ENCODE measurements at places on chromosomes 1 and 21.

GRCh38 chr1:74323937-74324473 is 88.8 kb downstream of the TNNI3K start:
- H3K36me3 ChIP-seq: no peaks in the 10 kb centered on the region
- no peak overlapping the region for H3K27ac ChIP-seq
- no peaks in the 10 kb centered on the region for H3K4me1 ChIP-seq
- no peak overlapping the region for H3K4me3 ChIP-seq
- DNase-seq: no peak

DNA sequence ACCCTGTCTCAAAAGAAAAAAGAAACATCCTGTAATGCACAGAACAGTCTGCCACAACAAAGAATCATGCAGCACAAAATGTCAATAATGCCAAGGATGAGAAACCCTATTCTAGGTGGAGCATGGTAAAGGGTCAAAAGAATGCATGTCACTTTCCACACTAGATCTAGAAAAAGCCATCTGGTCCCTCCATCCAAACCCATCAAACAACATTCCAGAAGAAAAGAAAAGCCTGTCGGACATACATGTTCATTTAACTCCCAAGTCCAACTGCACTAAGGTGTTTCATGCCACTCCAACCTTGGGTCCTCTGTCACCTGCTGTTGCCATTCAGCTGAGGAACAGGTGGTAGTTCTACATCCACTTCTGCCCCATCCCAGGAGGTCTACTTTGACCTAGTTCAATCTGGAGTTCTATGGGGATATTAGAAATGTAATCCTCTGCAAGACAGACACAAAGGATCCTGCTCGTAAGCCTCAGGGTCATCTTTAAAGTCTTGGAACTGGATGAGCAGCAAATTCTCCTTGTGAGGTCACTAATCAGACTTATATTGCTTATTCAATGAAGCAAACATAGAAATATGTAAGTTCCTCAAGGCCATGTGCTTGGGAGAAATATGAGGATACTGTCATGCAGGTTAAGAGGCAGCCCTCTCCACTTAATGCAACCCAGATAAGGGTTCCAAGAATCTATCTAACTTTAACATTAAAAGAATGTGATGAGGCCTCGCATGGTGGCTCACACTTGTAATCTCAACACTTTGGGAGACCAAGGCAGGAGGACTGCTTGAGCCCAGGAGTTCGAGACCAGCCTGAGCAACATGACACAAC is 3.7 kb downstream of the DEDD start:
- H3K4me1 ChIP-seq: peaks cover 14% of the 10 kb centered on the region
- H3K27ac ChIP-seq: no peak overlapping the region
- no peaks in the 10 kb centered on the region for H3K36me3 ChIP-seq
- no peak overlapping the region for H3K4me3 ChIP-seq

GRCh38 chr1:213669964-213670691 is 317.6 kb upstream of the PROX1 start:
- H3K27me3 ChIP-seq: no peaks in the 10 kb centered on the region
- no peak overlapping the region for H3K27ac ChIP-seq
- H3K4me1 ChIP-seq: no peaks in the 10 kb centered on the region
- DNase-seq: no peak

DNA sequence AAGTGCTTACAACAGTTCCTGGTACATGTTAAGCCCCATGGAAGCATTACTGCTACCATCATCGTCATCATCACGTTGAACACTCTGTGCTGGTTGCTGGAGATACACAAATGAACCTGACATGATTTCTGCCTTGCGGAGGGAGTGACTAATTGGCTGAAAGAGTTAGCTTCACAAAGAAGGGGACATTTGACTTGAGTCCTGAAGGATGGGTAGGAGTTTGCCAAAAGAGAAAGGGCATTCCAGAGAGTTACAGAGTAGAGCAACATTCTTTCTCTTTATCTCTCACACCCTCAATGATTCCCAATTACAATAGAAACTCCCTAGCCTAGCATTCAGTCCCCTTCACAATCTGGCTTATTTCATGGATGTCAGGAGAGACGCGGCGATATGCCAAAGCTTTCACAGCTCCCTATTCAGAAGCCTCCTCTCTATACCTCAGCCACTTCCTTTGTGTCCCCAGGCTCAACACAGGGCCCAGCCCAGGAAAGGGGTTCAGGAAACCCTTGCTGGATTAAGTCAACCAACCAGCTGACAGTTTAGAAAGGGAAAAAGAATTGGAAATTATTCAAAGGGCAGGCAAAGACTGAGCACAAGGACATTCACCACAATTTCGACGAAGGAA is 38.0 kb downstream of the SLC1A7 start:
- DNase-seq: no peak
- H3K4me1 ChIP-seq: peaks cover 1% of the 10 kb centered on the region
- H3K4me3 ChIP-seq: no peak overlapping the region
- no peaks in the 10 kb centered on the region for H3K27me3 ChIP-seq
- H3K27ac ChIP-seq: no peak overlapping the region
- no peaks in the 10 kb centered on the region for H3K36me3 ChIP-seq

GRCh38 chr1:47875831-47876586 is 121.2 kb downstream of the TRABD2B start:
- no peaks in the 10 kb centered on the region for H3K27me3 ChIP-seq
- H3K4me3 ChIP-seq: no peak overlapping the region
- H3K4me1 ChIP-seq: peaks cover 13% of the 10 kb centered on the region
- H3K36me3 ChIP-seq: no peaks in the 10 kb centered on the region
- DNase-seq: no peak
- H3K27ac ChIP-seq: no peak overlapping the region

DNA sequence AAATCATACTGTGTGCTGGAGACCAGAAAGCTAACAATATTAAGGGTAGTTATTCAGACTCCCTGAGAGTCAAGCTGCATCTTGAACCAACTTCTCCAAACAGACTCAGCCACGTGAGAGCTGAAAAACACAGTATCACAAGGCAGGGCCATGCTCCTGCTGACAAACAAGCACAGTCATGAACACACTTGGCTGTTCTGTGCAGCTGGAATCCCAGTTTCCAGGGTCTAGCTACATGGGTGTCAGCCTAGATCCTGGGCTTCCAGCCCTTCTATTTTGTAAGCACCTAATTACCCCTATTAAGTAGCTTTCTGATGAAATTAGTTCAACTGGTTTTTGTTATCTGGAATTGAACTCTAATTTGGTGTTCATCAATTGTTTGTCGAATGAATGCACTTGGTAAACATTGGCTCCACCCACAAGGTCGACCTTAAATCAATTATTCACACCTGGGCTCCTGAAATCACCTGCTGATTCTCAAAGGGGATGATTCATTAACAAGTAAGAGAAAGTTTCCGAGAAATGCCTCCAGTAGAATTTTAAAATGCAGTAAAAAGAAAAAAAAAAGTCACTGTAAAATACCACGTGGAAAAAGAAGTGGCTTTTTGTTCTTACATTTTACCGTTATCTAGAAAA is 179.3 kb downstream of the ZC3H11B start:
- no peaks in the 10 kb centered on the region for H3K27me3 ChIP-seq
- DNase-seq: peak; percentile 69
- no peak overlapping the region for H3K4me3 ChIP-seq
- H3K27ac ChIP-seq: no peak overlapping the region
- no peaks in the 10 kb centered on the region for H3K4me1 ChIP-seq

DNA sequence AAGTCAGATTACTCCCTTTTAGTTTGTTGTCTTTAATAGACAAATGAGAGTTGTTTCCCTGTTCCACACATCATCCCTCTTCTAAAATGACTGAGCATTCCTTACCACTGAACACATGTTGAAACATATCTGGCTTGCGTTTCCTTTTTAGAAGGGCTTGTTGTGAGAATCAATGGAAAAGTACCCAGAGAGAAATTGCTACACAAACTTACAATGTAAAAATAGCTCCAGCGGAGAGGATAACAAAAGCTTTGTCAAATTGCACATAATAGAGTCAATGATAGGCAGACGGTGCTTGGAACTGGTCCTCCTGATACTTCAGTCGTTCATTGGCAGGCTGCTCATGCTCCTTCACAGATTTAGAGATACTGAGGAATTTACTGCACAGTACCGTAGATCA is 123.9 kb downstream of the CYYR1 start:
- DNase-seq: peak; percentile 64
- H3K4me1 ChIP-seq: no peaks in the 10 kb centered on the region
- no peaks in the 10 kb centered on the region for H3K27me3 ChIP-seq
- H3K4me3 ChIP-seq: no peak overlapping the region

DNA sequence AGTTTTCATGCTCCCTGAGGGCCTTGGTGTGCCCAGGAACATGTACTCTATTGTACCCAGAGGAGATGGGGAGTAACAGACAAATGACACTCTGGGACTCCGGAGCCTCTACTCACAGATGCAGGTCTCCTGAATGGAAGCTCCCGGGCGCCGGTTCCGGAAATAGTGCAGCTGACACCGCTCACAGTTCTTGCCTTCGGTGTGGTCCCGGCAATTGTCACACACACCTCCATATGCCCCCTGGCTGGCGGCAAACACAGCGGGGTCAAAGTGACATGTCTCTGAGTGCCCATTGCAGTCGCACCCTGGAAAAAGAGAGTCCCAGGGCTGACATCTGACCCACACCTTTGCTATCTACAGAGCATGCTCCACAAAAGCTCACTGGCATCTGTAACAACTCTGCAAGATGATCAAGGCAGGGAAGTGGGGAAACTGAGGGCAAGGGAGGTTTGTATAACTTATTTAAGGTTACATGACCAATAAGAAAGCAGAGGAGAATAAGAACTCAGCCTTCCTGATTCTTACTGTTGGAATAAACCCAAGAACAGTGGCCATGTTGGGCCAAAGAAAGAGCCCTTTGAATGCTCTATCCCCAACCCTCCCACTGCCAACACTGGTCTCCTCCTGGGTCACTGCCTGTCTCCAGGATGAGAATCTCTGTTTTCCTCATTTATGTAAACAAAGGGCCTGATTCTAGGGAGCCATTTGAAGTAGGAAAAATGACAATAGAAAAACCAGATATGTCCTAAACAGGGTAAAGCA is 22.4 kb downstream of the LAMB3 start:
- H3K4me1 ChIP-seq: no peaks in the 10 kb centered on the region
- no peaks in the 10 kb centered on the region for H3K36me3 ChIP-seq
- no peaks in the 10 kb centered on the region for H3K27me3 ChIP-seq
- no peak overlapping the region for H3K27ac ChIP-seq
- H3K4me3 ChIP-seq: no peak overlapping the region
- no peak for DNase-seq

- no peak overlapping the region for H3K4me3 ChIP-seq
- H3K27me3 ChIP-seq: no peaks in the 10 kb centered on the region
- no peak for DNase-seq
- no peak overlapping the region for H3K27ac ChIP-seq
Measured at GRCh38 chr1:156938813-156939212, 18.4 kb downstream of the LRRC71 start.

- peak; percentile 51 for DNase-seq
- H3K4me3 ChIP-seq: no peak overlapping the region
- H3K27ac ChIP-seq: no peak overlapping the region
- H3K4me1 ChIP-seq: peaks cover 15% of the 10 kb centered on the region
- H3K36me3 ChIP-seq: no peaks in the 10 kb centered on the region
Measured at GRCh38 chr1:201877877-201878401, 10.8 kb upstream of the SHISA4 start.

DNA sequence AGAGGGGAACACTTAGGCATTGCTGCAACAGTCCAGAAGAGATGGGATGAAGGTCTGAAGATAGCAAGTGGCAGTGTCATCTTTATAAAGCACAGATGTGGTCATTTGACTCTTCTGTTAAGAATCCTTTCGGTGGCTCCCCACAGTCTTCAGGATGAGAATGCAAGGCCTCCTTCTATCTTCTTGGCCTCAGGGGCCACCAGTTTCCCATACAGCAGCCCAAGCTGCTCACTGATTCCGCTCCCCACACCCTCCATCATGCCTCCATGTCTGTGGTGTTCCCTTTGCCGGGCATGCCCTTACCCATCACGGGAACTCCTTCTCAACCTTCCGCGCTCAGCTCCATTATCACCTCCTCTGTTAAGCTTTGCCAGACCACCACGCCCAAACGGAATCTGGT is 16.1 kb upstream of the MFSD2A start:
- no peaks in the 10 kb centered on the region for H3K36me3 ChIP-seq
- no peaks in the 10 kb centered on the region for H3K27me3 ChIP-seq
- H3K4me1 ChIP-seq: no peaks in the 10 kb centered on the region

GRCh38 chr1:155261493-155261851 is 688 bp downstream of the SCAMP3 start:
- H3K4me1 ChIP-seq: peaks cover 12% of the 10 kb centered on the region
- peak overlapping the region; percentile 86 for H3K27ac ChIP-seq
- H3K27me3 ChIP-seq: no peaks in the 10 kb centered on the region
- H3K4me3 ChIP-seq: peak overlapping the region; percentile 77
- no peaks in the 10 kb centered on the region for H3K36me3 ChIP-seq
- no peak for DNase-seq

DNA sequence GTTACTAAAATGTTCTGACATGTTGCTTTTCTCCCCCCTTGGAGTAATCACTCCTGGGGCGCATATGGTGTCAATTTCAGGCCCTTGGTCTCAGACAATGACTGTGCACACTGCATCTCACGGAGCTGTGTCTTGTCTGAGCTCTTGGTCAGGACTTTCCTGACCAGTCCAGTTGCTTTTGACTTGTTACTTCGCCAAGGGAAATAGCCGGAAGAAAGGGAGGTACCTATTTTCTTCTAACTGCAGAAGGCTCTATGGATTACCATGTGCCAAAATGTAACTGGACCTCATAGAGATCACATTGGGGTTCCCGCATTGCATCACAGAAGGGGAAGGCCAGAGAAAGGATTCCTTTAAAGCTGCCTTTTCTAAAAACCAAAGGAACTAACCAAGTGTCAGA is 68.6 kb downstream of the SPAG17 start:
- H3K4me1 ChIP-seq: no peaks in the 10 kb centered on the region
- H3K27me3 ChIP-seq: no peaks in the 10 kb centered on the region
- DNase-seq: peak; percentile 16

DNA sequence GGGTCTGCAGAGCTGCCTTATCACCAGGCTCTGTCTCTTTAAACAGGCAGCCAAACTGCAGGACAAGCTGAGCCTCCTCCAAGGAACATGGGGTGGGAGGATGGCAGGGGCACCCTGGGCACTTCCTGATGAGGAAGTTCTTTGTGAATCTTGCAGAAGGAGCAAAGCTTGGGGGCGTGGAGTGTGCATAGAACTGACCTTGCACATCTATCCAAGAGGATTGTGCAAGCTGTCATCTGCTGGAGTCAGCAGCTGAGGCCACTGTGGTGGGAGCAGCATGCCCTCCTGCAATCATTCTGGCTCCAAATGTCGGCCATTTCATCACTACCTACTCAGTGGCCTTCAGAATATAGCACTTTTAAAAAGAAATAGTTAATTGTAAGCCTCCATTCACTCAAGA is 182.2 kb downstream of the AJAP1 start:
- peaks cover 17% of the 10 kb centered on the region for H3K4me1 ChIP-seq
- no peaks in the 10 kb centered on the region for H3K27me3 ChIP-seq

DNA sequence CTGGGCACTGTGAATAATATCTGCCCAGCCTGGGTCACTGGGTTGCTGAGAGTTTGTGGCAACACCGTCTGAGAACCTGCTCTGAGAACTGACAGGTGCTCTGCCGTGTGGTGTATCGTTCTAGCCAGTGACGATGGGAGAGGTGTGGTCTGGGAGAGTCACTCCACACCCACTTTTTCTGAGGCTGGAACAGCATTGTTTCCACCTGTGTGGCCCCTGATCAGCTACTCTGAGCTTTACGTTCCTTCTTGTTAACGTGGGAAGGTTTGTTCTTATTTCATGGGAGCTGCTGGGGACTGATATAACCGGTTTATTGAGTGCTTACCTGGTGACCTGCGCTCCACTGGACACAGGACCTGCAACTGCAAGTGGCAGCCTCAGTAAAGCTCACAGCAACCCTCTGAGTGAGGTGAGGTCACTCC is 34.8 kb upstream of the TENT5C start:
- no peak for DNase-seq
- no peak overlapping the region for H3K27ac ChIP-seq
- no peaks in the 10 kb centered on the region for H3K27me3 ChIP-seq
- H3K4me3 ChIP-seq: no peak overlapping the region
- no peaks in the 10 kb centered on the region for H3K36me3 ChIP-seq

- no peaks in the 10 kb centered on the region for H3K4me1 ChIP-seq
- H3K27ac ChIP-seq: no peak overlapping the region
- no peaks in the 10 kb centered on the region for H3K36me3 ChIP-seq
- H3K27me3 ChIP-seq: no peaks in the 10 kb centered on the region
Measured at GRCh38 chr1:159799446-159799985, 2.6 kb upstream of the FCRL6 start.
